ENCODE measurements at places on chromosomes 5 and 9.

DNA sequence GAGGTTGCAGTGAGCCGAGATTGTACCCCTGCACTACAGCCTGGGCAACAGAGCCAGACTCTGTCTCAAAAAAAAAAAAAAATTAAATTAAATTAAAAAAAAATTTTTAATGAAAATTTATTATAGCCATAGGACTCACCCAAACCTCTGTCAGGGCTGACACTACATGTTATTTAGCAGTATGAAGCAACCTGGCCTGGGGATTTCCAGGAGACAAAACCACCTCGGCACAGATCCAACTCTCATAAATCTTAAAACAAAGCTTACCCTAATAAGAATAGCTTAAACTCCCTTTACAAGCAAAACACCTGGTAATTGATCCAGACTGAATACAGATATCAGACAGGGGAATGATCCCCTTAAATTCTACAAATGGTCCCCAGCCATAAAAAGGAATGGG lies 38.4 kb downstream of the PPP1R2B start:
- DNase-seq: no peak

DNA sequence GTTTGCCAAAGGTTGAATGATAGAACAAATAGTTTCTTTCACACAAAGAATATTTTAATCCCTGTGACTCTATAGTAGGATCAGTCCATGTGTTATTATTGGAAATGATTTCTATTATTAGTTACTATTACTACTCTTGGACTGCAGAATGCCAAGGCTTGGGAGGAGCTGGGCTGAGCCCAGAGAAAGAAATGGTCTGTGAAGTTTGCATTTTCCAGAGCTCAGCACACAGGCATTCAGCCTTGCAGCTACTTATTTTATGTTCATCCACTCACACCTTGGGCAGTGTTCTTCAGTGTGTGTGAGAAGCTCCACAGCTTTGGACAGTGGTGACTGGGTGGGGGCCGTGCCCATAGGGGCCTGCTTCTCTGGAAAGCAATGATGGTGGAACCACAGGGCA lies 583.1 kb downstream of the CCDC171 start:
- DNase-seq: no peak

DNA sequence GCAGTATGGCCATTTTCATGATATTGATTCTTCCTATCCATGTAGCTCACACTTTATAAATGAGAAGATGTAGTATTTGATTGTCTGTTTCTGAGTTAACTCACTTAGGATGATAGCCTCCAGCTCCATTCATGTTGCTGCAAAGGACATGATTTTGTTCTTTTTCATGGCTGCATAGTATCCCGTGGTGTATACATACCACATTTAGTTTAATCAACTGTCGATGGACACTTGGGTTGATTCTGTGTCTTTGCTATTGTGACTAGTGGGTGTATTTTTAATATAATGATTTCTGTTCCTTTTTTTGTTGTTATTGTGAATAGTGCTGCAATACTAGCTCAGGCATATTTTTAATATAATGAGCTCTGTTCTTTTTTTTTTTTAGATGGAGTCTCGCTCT lies 560.3 kb upstream of the ZNF608 start:
- no peak for DNase-seq

DNA sequence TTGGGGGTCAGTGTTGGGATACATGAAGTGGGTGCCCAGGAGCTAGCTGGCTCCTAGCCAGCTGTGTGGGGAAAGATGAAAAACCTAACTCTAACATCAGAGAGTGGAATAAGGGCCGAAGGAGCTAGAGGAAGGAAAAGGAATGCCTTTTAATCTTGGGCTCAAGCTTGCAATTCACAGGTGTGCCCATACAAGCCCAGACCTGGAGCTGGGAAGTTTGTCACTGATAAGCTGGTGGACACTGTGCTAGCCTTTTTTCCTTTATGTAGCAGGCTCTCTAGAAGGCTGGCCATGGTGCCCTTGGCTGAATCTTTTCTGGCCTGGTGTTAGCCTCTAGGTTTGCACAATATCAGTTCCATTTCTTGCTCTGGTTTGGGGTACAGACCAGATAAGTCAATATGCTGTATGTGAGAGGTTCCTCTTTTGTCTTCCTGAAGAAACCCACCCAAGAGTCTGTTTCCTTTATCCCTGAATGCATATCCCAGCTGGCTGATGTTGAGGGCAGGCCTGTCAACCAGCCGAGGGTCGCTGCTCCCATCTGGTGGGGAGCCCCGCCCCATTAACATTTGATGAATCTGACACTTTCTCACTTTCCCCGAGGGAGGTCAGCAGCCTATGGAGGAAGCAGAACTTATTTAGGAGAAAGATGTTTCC lies 92.4 kb upstream of the CXCL14 start:
- DNase-seq: no peak

- DNase-seq: no peak
Observed at GRCh38 chr5:75012748-75013147, 39.6 kb downstream of the GCNT4 start.

DNA sequence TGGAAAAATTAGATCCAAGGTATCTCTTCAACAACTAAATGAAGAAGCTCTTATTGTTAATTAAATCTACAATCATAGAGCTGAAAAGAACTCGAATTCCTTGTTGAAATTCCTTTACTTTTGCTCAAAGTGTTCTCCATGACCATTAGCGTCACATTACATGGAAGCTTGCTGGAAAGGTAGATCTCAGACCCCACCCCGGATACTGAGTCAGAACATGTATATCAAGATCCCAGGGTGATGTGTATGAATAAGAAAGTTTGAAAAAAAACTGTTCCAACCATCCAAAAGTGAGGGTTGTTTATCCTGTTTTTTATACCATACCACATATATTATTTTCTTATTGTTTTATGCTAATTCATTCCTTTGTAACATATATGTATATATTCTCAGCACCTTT lies 237.1 kb upstream of the PUM3 start:
- DNase-seq: no peak

GRCh38 chr5:139711067-139711905 lies 63.1 kb downstream of the CXXC5 start:
- no peak for DNase-seq

- no peak for DNase-seq
Observed at GRCh38 chr5:56815658-56816545, 553 bp downstream of the MAP3K1 start.

DNA sequence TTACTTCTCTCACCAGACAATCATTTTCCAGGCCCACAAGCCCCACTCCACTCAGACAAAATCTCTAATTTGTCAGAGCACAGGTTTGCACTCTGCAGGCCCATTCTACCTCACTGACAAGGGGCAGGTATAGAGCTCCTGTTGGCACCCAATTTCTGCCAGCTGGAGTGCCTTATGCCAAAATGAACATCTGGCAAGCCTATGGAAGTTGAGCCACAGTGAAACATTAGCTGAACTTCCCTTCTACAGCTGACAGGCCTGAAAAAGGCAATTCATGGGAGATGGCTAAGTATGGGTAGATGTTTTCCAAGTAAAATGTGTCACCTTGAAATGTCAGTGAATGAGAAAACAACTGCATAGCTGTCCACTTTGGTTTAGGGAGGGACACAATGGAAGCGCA lies 87.0 kb downstream of the SPOCK1 start:
- DNase-seq: no peak

GRCh38 chr5:119354537-119355243 lies 1.1 kb upstream of the TNFAIP8 start:
- no peak for DNase-seq

- no peak for DNase-seq
Observed at GRCh38 chr9:124778575-124779367, 1.8 kb downstream of the OLFML2A start.

- DNase-seq: no peak
Observed at GRCh38 chr5:132203464-132203818, 24.2 kb downstream of the P4HA2 start.

DNA sequence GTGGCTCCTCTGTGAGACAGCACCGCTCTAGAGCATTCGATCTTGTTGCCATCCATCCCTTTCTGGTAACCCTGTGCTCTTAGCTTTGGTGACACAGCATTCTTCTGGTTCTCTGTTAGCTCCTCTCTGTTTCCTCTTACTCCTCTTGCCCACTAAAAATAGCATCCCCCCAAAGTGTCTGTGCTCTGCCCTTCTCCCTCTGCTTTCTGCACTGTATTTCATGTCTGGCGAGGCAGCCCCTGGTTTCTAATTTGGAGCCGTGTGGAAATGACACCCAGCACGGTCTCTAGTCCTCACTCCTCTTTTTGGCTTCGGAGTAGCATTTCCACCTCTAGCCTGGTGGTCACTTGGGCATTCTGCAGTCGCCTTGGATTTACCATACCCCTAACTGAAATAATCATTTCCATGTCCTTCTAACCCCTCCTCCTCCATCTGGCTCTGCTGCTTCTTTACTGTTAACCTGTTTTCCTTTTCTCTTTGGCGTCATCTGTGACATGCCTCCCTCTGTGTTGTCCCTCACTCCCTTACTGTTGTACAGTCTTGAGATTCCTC lies 23.8 kb downstream of the NPR3 start:
- DNase-seq: no peak

- DNase-seq: no peak
Observed at GRCh38 chr5:89374144-89374784, 491.3 kb upstream of the MEF2C start.

- DNase-seq: no peak
Observed at GRCh38 chr5:97844797-97845196, 661.8 kb upstream of the RIOK2 start.

DNA sequence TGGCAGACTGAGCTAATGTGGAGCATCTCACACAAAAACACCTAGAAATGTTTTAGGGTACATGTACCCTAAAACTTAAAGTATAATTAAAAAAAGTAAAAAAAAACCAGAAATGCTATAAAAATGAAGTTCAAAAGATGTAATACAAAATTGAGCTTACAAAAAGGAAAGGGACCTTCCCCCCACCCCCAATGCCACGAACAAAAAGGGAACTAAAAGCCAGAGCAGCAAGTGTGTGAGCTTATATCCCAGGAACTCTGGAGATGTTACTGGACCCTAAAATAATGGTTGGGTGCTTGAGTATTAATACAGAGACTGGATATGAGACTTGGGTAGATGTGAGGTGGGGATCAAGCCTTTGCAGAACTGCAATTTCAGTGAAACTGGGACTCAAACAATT lies 11.0 kb downstream of the SPATA9 start:
- no peak for DNase-seq

DNA sequence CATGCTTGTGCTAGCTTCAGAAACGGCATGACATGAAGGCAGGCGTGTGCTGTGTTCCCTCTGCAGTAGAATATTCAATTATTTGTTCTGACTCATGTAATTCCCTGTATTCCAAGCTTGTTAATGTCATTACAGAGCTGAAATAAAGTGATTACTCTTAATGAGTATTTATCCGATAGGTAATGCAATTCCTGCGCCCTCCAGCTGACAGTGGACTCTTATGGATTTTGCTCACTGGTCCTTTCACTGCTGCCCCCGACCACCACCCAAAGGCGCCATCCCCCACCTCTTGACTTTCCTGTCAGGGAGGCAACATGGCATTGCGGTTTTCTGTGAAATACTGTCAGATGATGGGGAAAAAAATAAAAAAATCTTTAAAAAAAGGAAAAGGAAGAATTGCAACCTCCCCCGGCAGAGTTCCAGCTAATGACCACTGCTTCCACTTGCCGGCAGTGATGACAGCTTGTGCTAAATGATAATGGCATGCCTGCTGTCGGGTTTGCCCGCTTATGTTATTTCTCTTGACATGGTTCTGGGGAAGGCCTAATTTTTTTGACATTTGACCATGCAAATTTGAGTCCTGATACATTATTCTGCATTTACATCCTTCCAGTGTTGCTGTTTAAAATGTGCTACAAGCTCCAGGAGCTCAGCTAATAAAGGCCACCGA lies 335.3 kb upstream of the ADAMTS16 start:
- no peak for DNase-seq

GRCh38 chr5:149581931-149582768 lies 852 bp downstream of the ARHGEF37 start:
- DNase-seq: no peak

GRCh38 chr9:131046581-131047202 lies 37.7 kb downstream of the LAMC3 start:
- DNase-seq: peak; percentile 14
